Activated CD4-positive, alpha-beta memory T cell treated with anti-CD3 and anti-CD28 coated beads, Interleukin-2, amount 10 ng/mL, durations not matched to agents 7 days and 5 days (primary cell): ENCODE measurements at places on chromosomes 11 and 22. TPM values are rescaled to one million over a fixed set of nuclear protein-coding genes. Genes with fewer than 3 reads are reported as not detected.

Gene ALDH3B1
- total RNA-seq = not detected

- no peak overlapping the region for H3K4me3 ChIP-seq
- H3K36me3 ChIP-seq = no peaks in the 10 kb centered on the region
- H3K27ac ChIP-seq = no peak overlapping the region
- DNase-seq = no peak
- H3K4me1 ChIP-seq = no peaks in the 10 kb centered on the region
- H3K27me3 ChIP-seq = peaks cover 5% of the 10 kb centered on the region
Observed at GRCh38 chr11:134837887-134838232, 425.8 kb upstream of the B3GAT1 start.

DNA sequence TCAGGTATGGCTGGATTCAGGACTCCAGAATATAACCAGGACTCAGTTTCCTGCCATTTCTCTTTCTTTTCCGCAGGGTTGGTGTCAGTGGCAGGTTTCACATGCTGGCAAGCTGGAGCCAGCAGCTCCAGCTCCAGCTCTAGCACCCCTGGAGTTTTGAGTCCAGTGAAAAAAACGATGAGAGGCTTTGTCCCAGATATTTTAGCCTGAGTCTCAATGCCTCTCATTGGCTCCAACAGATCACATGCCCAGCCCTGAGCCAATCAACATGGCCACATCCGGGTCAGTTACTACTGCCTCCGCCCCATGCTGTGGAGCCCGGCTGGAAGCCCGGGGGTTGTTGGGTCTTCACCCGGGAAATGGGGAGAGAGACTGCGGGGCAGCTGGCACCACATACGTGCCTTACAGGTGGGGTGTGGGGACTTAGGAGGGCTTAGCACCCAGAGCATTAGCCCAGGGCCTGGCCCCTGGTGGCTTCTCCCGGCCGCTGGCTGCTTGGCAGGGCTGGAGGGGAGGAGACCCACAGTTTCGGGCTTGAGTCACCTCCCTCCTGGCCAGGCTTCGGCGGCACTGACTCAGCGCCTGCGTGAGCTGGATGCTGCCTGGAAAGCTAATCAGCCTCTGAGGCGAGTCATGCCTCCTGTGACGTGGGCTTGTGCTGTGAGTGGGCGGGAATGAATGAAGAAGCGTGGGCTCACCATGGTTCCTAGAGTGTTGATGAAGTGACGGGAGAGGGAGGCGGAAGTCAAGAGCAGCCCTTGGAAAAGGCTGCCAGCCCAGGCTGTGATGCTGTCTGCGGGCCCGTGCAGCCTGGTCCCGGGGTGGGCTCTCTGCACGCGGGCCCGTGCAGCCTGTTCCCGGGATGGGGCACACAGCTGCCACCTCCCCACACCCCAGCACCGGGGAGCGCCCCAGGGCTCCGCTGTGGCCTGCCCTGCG lies 15.3 kb upstream of the MRTFA start:
- peak overlapping the region; percentile 83 for H3K27ac ChIP-seq
- H3K4me1 ChIP-seq = peaks cover 29% of the 10 kb centered on the region

DNA sequence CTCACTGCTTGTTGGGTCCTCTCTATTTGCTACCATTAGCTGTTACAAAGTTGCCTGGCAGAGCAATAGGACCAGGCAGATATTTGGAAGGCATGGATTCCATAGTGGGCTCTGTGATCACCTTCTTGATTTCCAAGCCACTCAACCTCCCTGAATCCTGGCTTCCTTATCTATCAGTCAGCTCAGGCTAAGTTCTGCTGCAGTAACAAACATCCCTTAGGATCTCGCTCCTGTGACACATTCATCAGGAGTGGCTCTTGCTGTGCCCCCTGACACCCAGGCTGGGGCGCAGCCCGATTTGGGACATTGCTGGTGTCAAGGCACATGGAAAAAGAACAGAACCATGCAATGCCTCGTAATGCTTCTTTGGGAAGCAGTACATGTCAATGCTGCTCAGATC lies 503.9 kb downstream of the TBC1D22A start:
- DNase-seq = no peak
- no peak overlapping the region for H3K27ac ChIP-seq
- no peaks in the 10 kb centered on the region for H3K4me1 ChIP-seq
- H3K4me3 ChIP-seq = no peak overlapping the region

DNA sequence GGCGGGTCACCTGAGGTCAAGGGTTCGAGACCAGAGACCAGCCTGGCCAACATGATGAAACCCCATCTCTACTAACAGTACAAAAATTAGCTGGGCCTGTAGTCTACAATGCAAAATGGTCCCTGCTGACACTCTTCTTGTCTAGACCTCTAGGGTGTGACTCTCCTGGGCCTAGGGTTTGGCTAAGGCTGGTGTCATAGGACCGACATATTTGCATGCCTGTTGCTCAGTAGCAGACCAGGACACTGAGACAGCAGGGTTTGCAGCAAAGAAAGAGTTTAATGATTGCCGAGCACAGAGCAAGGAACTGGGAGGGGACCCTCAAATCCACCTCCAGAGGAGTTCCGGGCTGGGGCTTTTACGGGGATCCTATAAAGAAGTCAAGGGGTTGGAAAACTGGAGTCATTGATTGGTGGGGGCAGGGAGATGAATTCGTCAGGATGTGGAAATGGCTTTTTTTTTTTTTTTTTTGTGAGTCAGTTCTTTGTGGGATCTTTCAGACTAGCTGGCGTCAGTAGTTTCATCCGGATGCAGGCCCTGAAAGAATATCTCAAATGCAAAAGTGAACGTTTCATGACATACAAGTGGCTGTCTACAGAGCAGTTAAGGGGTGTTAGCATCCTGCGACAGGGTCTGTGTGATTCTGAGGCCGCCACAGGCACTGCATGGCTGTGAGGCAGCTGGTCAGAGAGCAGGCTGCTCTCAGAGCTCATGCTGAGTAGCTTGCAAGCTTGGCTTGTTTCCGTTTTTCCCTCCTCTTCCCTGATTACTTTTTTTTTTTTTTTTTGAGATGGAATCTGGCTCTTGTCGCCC lies 27.2 kb upstream of the A4GALT start:
- DNase-seq = no peak
- H3K27ac ChIP-seq = peak overlapping the region; percentile 31
- H3K4me3 ChIP-seq = no peak overlapping the region
- H3K4me1 ChIP-seq = peaks cover 5% of the 10 kb centered on the region

GRCh38 chr11:123235117-123235655 lies 40.1 kb upstream of the CLMP start:
- H3K36me3 ChIP-seq = peaks cover 12% of the 10 kb centered on the region
- H3K27me3 ChIP-seq = peaks cover 11% of the 10 kb centered on the region
- no peak overlapping the region for H3K4me3 ChIP-seq

GRCh38 chr11:72777755-72778278 lies 16.0 kb downstream of the STARD10 start:
- no peak overlapping the region for H3K27ac ChIP-seq

- no peak overlapping the region for H3K4me3 ChIP-seq
- H3K27ac ChIP-seq = no peak overlapping the region
- no peaks in the 10 kb centered on the region for H3K4me1 ChIP-seq
- H3K27me3 ChIP-seq = peaks cover 2% of the 10 kb centered on the region
- no peak for DNase-seq
- H3K36me3 ChIP-seq = no peaks in the 10 kb centered on the region
Observed at GRCh38 chr11:31240340-31240904, 129.1 kb downstream of the DCDC1 start.
